ENCODE measurements at places on chromosomes 4 and X. TPM values are rescaled to one million over a fixed set of nuclear protein-coding genes. Genes with fewer than 3 reads are reported as not detected.

DNA sequence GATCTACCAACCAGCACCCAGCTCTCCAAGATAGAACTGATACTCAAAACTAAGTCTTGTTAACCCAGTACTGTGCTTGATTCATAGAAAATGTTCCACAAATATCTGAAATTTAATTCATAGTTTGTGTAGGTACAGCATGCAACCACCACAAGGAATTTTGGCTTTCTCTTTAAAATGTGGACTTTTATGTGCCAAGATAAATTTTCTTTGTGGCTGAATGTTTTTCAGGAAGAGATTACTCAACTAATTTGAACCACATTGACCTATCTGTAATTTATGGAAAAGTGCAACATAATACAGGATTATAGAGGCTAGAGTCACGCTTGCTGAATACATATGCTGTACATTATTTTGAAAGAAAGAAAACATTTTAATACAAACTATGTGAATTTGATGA, 730.8 kb downstream of the IL1RAPL1 start:
- no peaks in the 10 kb centered on the region for H3K4me1 ChIP-seq
- peaks cover 7% of the 10 kb centered on the region for H3K27me3 ChIP-seq
- no peak for DNase-seq
- no peaks in the 10 kb centered on the region for H3K36me3 ChIP-seq
- H3K27ac ChIP-seq: no peak overlapping the region

Gene GPRASP1
- total RNA-seq: 7.5 TPM

Gene SULT1E1
- total RNA-seq: 0.59 TPM

Gene EDA
- 5.0 TPM for total RNA-seq

Gene FAM236A
- not detected for total RNA-seq

- no peak for DNase-seq
- H3K4me1 ChIP-seq: no peaks in the 10 kb centered on the region
- H3K36me3 ChIP-seq: no peaks in the 10 kb centered on the region
- no peak overlapping the region for H3K27ac ChIP-seq
Measured at GRCh38 chr4:120218981-120219380, 152.3 kb upstream of the MAD2L1 start.

- H3K4me3 ChIP-seq: no peak overlapping the region
- no peaks in the 10 kb centered on the region for H3K36me3 ChIP-seq
- H3K27me3 ChIP-seq: no peaks in the 10 kb centered on the region
- H3K4me1 ChIP-seq: no peaks in the 10 kb centered on the region
Measured at GRCh38 chr4:79576429-79576753, 168.4 kb upstream of the GK2 start.

- H3K4me1 ChIP-seq: no peaks in the 10 kb centered on the region
- H3K27ac ChIP-seq: no peak overlapping the region
- no peak for DNase-seq
- H3K4me3 ChIP-seq: no peak overlapping the region
- no peaks in the 10 kb centered on the region for H3K36me3 ChIP-seq
Measured at GRCh38 chr4:85508654-85509053, 33.7 kb downstream of the ARHGAP24 start.

DNA sequence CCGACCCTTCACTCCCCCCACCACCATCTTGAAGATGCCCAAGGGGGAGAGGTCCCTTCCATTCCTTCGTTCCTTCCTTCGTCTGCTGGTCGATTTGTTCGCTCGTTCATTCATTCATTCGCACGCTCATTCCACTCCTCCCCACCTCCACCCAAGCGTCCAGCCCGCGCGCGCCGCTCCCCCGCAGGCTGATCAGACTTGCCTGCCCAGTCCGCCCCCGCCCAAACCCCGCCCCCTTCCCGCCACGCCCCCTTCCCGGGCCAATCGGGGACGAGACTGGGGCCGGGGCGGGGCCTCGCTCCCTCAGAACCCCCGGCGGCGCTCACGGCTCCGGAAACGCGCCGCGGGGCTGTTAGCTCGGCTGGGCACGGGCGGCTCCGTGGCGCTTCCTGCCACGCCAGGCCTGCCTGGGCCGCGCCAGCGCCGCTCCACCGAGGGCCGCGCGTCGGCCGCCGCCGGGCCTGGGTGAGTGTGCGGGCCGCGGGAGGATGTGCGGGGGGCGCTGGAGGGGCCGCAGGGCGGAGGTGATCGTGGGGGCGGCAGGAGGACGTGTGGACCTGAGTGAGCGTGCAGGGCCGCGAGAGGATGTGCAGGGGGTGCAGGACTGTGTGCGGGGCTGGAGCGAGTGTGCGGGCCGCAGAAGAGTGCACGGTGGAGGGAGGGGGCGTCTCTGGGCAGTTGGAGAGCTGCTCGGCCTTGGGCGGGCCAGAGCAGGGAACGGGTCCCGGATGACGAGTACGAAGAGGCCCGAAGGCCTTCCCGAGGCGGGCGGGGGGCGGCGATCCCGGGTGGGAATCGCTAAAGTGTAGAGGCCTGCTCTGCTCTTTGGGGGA, at the start of gene ZNF275:
TSS of gene ZNF275 (plus strand) at position 333 of the 833 bp plus-strand sequence. CDS start 2,527 bp downstream, outside the sequence.
- H3K27me3 ChIP-seq: peaks cover 9% of the 10 kb centered on the region
- no peaks in the 10 kb centered on the region for H3K36me3 ChIP-seq
- H3K27ac ChIP-seq: peak within 1 kb of the TSS; percentile 35
- H3K4me1 ChIP-seq: no peaks in the 10 kb centered on the region
- peak; percentile 47 for DNase-seq

GRCh38 chr4:90293320-90293719, 166.1 kb downstream of the CCSER1 start:
- no peak overlapping the region for H3K4me3 ChIP-seq
- H3K27ac ChIP-seq: no peak overlapping the region
- no peaks in the 10 kb centered on the region for H3K27me3 ChIP-seq
- no peak for DNase-seq

GRCh38 chr4:69811166-69811565, 48.8 kb downstream of the SULT1E1 start:
- no peaks in the 10 kb centered on the region for H3K27me3 ChIP-seq
- no peak overlapping the region for H3K4me3 ChIP-seq
- H3K4me1 ChIP-seq: no peaks in the 10 kb centered on the region
- H3K27ac ChIP-seq: no peak overlapping the region
- H3K36me3 ChIP-seq: no peaks in the 10 kb centered on the region
- DNase-seq: no peak

Measured in breast epithelium (tissue), 4 donors.